HFFc6 (cell line): ENCODE measurements at places on chromosomes 12 and 14. TPM values are rescaled to one million over a fixed set of nuclear protein-coding genes. Genes with fewer than 3 reads are reported as not detected.

The STAC3 gene
- total RNA-seq, result 0.77 to 1.1 TPM (median 0.94 TPM) in 3 replicates

The GPHN gene
- 11.0 and 11.2 TPM in 2 replicates for total RNA-seq

The BATF gene
- not detected in 3 replicates for total RNA-seq

The SSTR1 gene
- 106 and 201 TPM in 2 replicates for total RNA-seq

The WNT1 gene
- not detected in 3 replicates for total RNA-seq

The RHOJ gene
- total RNA-seq, result 6.6 to 7.4 TPM (median 6.8 TPM) in 3 replicates

The MYF6 gene
- total RNA-seq, result not detected in 2 replicates

The RESF1 gene
- 6.6 to 9.5 TPM (median 8.1 TPM) in 3 replicates for total RNA-seq

The IFI27 gene
- total RNA-seq, result 0.28 TPM in 1 of 3 replicates, not detected in the others
